ENCODE measurements at places on chromosomes 4 and X.

- no peak for DNase-seq
Measured at GRCh38 chr4:24703298-24703697, 92.1 kb upstream of the SOD3 start.

DNA sequence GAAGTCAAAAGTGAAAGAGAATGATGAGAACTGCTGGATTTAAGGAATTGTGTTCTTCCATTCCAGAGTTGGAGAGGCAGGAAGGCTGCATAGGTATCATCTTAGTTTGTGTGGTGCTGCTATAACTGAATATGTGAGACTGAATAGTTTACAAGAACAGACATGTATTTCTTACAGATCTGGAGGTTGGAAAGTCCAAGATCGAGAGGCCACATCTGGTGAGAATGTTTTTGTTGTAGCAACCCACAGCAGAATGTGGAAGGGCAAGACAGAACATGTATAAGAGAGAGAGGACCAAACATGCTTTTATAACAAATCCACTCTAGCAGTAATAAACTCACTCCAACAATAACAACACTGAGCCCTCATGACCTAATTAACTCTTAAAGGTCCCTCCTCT, 408.6 kb downstream of the FAM47B start:
- no peak for DNase-seq

DNA sequence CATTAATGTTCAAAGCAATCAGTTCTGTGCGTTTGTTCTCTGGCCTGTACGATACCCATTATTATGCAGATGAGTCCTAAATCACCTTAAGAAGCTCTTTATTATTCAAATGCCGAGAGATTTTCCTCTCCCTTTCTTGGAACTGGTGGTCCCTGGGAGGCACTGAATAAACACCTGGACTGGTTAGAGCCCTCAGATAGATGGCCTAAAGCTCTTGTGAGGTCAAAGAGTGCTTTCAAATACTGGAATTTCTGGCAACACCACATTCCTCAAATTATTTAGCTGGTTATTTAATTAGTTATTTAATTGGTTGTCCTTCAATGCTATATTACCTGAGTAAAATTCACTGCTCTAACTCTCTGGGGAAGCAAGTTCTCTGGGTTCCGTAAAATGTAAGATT, 3.0 kb downstream of the ARHGEF38 start:
- DNase-seq: no peak

- no peak for DNase-seq
Measured at GRCh38 chr4:172048666-172049065, 235.5 kb downstream of the GALNTL6 start.

GRCh38 chrX:154804957-154805695, at the start of gene MPP1:
MPP1 (minus strand) TSS chrX:154805485; CDS start chrX:154805373, 112 bp downstream.
- DNase-seq: no peak

- DNase-seq: no peak
Measured at GRCh38 chrX:39726771-39727170, 371.0 kb downstream of the BCOR start.

- no peak for DNase-seq
Measured at GRCh38 chr4:10237131-10237530, 120.5 kb upstream of the WDR1 start.

DNA sequence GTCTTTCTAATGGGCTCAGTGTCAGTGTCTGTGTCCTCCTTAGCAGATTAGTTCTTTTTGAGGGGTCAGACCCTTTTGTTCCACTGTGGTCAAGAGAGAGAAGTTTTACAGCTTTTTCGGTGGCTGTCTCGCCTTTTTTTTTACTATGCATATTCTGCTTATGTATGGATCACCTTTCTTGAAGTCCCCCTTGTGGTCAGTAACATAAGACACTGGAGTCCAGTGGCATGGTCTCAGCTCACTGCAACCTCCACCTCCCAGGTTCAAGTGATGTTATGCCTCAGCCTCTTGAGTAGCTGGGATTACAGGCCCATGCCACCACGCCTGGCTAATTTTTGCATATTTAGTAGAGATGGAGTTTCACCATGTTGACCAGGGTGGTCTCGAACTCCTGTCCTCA, 54.0 kb upstream of the PGRMC2 start:
- no peak for DNase-seq

DNA sequence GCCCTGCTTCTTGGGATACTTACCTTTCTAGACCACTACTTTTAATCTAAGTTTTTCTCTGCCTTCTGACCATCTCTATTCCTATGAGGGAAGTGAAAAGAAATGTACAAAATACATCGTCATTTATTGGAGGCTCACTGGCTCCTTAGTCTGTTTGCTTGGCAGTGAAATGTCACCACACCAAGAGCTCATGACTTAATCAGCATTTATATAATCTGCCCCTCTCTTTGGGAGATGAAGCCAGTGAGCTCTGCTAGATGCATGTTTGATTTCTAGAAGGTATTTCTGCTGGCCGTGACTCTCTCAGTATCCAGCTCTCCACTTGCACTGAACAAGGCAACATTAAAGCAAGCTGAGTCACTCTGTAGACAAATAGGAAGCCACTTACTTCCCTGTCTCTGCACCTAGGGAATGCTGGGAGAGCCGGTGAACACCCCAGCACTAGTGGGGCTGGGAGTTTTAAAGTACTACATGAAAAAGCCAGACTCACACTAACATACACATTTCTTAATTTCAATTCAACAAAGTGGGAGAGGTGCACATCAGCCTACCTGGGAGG, 79.1 kb downstream of the MID1IP1 start:
- no peak for DNase-seq

DNA sequence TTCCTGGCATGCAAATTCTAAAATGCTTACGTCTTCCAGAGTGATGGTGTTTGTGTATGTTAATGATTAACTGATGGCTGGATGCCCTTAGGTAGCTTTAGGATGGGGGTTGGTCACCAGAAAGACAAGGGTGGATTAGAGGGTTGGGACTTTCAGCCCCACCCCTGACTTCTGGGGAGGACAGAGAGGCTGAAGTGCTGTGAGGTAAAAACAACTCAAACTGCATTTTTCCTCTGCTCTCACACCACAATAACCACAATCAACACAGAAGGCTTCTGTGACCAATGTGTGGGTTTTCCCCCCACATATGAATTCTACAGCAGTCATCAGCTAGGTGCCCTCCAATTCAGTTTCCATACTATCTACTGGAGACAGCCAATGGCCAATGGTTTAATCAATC, 18.7 kb upstream of the DDIT4L start:
- DNase-seq: no peak

DNA sequence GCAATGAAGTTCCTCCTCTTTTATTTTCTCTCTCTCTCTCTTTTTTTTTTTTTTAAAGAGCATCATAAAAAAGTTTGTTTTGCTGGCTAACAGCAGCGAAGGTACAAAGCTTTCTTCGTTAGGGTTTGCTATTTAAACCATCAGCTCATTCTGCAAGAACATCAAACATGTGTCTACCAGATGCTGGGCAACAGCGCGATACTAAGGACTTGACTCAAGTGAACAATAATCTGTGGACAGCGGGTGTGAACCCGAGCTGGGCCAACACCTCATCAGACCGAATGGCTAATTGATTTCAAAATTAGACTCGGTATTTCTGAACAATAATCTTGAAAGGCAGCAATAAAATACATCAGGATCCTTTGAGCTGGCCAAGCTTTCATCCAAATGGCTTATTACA, 246.4 kb downstream of the FBXO8 start:
- DNase-seq: no peak

DNA sequence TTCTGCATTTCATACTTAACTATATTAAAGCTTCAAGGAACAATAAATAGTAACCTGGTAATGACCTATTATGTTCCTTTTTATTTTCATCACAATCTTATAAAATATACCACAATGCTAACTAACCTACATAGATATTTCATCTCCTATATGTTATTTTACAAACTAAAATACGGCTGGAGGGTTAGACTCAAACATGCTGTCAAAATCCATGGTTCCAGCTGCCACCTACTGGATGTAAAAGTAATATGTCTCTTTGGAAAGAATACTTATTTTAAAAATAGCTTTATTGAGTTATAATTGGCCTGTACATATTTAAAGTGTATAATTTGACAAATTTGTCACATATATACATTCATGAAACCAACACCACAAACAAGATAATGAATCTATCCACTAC, 15.0 kb downstream of the RGN start:
- no peak for DNase-seq

GRCh38 chr4:29541757-29542156, 1178.4 kb upstream of the PCDH7 start:
- no peak for DNase-seq

- DNase-seq: no peak
Measured at GRCh38 chr4:171538601-171539100, 274.6 kb upstream of the GALNTL6 start.

- no peak for DNase-seq
Measured at GRCh38 chr4:163495900-163496299, 1.4 kb downstream of the TMA16 start.

- DNase-seq: no peak
Measured at GRCh38 chrX:7159149-7159861, 11.4 kb upstream of the PUDP start.

- DNase-seq: no peak
Measured at GRCh38 chrX:19785647-19786046, 101.8 kb downstream of the SH3KBP1 start.

- DNase-seq: no peak
Measured at GRCh38 chr4:41448934-41449333, 89.0 kb upstream of the LIMCH1 start.

- no peak for DNase-seq
Measured at GRCh38 chr4:27016551-27016950, 155.9 kb downstream of the STIM2 start.

DNA sequence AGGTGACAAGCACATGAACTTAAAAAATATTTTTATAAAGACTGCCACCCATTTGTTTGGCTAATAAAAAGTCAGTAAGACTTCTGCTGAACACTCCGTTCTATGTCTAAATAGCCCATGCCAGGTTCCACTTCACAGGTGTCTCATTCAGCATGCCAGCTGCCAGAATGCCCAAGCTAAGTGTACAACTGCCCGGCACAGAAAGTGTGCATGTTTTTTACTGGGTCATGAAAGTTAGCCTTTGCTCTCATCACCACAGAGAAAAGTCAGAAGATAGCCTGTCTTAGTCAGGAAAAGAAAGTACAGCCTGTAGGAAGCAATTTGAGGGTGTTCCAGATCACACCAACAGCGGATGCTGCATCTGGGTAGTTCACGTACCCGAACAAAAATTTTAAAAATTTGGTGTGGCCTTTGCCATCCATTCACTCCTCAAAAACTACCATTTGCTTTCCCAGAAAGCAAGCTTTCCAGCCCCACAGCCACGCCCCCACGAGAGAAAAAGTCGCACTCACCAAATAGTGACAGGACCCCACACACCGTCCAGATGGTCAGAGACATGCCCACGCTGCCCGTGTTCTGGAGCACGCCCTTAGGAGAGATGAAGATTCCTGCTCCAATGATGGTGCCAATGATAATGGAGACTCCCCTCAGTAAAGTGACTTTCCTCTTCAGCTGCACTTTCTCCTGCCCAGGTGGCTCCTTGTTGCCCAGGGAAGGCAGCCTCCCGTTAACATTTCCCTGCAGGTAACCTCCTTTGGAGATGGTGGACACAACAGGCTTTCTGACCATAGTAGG, 671 bp downstream of the SLC7A11 start:
- DNase-seq: no peak

- DNase-seq: no peak
Measured at GRCh38 chrX:127571834-127572233, 480.4 kb downstream of the ACTRT1 start.

GRCh38 chr4:113971706-113972360, 7.6 kb downstream of the ARSJ start:
- DNase-seq: peak; percentile 54

- DNase-seq: no peak
Measured at GRCh38 chr4:88280228-88280795, 4.0 kb downstream of the PPM1K start.

DNA sequence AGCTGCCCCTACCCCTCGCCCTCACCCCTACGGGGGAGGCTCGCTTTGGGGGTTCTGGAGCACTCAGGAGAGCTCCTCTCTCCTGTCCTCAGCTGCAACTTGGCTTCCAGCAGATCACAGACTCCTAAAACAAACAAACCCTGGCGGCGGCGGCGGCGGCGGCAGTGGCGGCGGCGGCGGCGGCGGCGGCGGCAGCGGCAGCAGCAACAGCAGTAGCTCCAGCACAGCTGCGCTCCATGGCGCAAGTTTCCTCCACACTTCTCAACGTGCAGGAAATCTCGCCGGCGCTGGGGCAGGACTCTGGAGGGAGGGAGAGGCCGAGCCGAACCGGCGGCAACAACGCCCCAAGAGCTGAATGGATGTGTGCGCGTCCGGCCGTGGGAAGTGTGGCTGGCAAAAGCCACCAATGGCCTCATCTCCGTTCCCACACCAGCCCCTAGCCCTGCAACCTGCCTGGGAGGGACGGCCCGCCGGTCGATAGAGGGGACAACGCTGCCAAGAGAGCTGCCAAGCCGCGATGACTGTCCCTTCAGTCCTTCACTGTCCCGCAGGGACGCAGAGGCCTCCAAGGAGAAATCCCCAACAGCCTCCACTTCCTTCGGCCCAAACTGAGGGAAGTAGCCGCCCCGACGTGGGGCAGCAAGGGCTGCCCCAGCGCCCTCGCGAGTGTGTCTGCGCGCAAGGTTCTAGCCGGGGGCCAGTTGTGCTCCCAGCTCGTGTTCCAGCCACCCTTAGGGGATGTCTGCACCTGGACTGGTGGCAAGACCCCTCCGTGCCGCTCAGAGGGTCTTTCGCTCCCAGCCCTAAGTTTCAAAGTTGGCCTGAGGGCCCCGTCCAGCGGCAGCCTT, 775 bp downstream of the SHROOM4 start:
- no peak for DNase-seq

- no peak for DNase-seq
Measured at GRCh38 chr4:69730002-69730401, 30.4 kb downstream of the SULT1B1 start.

GRCh38 chr4:169976951-169977350, 49.2 kb downstream of the MFAP3L start:
- no peak for DNase-seq

GRCh38 chr4:33323393-33323792, 2603.2 kb downstream of the PCDH7 start:
- DNase-seq: no peak

- DNase-seq: no peak
Measured at GRCh38 chr4:120209706-120210105, 143.1 kb upstream of the MAD2L1 start.

- DNase-seq: no peak
Measured at GRCh38 chr4:112055100-112055499, 90.2 kb upstream of the FAM241A start.

- no peak for DNase-seq
Measured at GRCh38 chr4:63105839-63106238, 1303.4 kb downstream of the TECRL start.

DNA sequence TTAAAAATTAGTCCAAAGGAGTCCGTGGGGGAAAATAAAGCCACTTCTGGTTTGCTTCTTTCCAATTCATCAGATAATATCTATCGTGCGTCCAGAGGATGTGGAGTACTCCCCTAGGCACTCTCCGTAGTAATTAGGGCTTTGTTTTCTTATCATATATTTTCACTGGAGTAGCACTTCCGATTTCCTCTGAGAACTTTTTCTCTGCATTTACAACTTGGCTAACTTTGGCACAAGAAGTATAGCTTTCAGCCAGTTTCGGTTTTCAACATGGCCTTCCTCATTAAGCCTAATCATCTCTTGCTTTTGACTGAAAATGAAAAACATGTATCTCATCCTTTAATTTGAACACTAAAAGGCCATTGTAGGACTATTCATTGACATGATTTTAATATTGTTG, 80.5 kb downstream of the CASP3 start:
- no peak for DNase-seq

GRCh38 chr4:80897537-80898303, 132.8 kb upstream of the BMP3 start:
- DNase-seq: no peak
